ENCODE measurements at places on chromosomes 2 and 18.

GRCh38 chr2:196486146-196486545 is 153.4 kb upstream of the CCDC150 start:
- no peak for DNase-seq

DNA sequence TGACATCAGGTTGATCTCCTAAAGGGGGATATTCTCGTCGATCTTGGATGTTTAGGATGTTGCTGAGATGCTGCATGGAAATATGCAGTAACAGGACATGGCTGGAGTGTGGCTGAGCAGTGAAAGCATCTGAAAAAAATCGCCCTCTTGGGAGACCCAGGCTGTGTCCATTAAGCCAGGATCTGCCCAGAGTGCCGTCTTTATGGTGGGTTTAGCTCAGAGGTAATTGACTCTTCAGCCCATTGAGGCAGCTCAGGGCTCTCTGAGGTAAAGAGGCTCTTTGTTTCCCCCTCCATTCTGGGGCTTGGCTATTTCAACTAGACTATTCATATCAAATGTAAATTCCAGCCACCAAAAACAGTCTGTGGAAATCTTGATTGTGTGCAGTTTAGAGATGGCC is 26.5 kb downstream of the OSBPL6 start:
- DNase-seq = no peak

DNA sequence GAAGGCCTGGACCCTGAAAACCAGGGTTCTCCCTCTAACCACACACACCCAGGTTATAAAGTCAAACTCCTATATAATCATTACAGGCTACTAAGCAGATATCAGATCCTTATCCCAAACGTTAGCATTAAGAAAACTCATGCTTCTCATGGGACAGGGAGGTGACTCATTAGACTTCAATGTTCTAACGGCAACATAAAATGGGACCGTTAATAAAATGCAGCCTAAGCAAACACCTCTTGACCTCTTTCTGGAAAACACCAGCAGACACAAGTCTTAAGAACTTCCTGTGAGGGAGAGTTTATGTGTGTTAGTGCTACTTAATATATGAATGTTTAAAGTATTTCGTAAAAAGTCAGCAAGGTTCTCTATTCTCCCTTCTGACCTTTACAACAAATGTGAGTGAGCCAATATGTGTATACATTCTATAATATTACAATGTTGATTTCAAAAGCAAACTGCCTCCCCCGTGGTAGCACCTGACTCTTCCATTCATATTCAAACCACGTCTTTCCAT is 31.7 kb downstream of the LPIN2 start:
- no peak for DNase-seq

DNA sequence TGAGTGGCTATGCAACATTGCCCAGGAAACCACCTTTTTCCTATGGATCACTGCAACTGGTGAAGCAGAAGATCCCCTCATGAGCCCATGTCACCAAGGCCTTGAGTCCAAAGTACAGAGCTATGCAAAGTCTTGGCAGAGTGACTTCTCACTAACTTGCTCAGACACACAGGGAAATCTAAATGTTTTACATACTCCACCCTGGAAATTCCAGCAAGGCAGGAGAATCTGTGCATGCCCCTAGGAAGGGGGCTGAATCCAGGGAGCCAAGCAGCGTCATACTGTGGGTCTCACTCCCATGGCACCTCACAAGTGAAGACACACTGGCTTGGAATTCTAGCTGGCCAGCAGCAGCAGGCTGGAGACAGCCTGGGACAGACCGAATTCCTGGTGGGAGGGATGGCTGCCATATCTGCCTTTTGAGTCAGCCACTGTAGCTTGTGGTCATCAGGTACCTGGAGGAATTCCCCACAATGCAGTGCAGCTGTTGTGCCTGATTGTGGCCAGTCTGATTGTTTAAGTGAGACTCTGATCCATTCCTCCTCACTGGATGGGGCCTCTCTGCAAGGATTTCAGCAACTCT is 1817.4 kb downstream of the SUCLG1 start:
- no peak for DNase-seq

- no peak for DNase-seq
Observed at GRCh38 chr2:464562-465309, 176.8 kb upstream of the ALKAL2 start.

DNA sequence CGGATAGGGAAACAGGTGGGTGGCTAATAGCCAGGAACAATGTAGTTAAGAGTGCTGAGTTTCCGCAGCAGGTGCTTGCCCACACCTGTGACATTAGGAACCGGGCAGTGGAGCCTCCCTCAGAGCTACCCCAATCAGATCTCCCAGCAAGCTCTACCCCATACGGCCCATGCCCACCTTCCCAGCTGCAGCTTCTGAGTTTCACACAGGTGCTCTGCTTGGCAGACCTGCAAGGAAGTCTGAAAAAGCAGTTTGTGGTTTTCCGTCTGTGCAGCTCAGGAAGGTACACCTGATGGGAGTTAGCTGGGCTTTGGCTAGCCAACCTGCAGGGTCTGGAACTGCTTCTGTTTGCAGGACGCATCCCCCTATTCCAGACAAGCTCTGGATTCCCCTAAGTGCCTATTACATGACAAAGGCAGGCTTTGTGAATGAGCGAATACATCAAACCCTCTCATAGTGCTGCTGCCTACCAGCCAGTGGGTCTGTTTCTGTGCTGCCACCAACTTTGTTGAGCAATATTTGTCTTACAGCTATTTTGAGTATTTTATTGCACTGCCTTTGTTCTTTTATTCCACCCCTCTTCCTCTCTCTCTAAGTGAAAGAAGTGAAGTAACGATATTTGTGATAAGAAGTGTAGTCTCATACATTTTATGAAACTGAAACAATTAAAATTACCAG is 24.7 kb upstream of the CEP68 start:
- DNase-seq = peak; percentile 47

- DNase-seq = no peak
Observed at GRCh38 chr2:171958475-171958874, 36.2 kb downstream of the HAT1 start.

- no peak for DNase-seq
Observed at GRCh38 chr2:205751569-205752031, 69.3 kb downstream of the NRP2 start.

- peak; percentile 40 for DNase-seq
Observed at GRCh38 chr18:32040936-32041335, 22.3 kb downstream of the RNF125 start.

DNA sequence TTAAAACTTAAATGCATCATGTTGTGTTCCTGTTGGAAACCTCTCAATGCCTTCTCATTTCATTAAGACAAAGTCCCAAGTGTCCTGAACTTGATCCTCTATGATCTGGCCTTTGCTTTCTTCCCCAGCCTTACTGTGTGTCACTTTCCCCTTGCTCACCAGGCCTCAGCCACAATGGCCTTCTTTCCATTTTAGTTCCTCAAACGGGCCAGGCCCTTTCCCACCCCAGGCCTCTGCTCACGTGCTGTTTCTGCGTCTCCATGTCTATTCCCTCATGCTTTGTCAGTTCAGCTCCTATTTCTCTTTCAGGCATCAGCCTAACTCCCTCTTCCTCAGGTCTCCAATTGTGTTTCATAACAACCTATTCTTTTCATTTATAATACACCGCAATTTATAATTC is 19.5 kb downstream of the CXCR4 start:
- DNase-seq = no peak

GRCh38 chr2:177550264-177551200 is 158.0 kb downstream of the AGPS start:
- no peak for DNase-seq

DNA sequence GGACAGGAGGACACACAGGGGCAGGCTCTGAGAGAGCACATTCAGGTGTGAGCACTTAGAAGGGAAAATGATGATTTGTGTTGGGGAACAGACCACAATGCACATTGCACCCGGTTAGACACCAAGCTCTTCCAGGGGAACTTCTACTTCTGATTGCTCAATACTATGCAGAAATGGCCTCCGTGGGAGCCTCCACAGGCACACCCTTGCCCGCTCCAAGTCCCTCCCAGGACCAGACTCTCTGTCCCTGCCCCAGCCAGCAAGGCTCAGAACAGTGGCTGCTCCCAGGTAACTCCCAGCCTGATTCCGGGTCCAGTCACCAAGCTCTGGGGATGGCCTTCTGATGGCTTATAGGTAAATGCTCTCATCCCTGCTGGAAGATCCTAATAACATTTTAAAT is 56.2 kb downstream of the BCL2L11 start:
- DNase-seq = no peak

GRCh38 chr18:39972521-39972920 is 1982.5 kb upstream of the PIK3C3 start:
- DNase-seq = no peak

DNA sequence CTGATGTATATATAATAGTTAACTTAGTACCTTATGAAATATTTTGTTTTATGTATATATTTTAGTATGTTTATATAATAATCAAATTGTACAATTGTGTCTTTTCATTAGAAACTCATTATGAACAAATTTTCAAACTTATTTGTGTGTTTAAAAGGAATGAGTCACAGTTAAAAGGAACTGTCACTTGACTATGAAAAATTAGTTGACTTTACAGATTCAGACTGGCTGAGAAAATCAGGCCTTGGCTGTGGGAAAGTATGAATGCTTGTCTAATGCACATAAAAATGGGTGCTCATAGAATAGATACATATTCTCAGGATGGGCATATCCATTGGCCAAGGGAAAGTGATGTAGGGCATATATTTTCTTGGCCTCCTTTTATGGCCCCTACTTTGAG is 576.8 kb downstream of the SATB2 start:
- DNase-seq = no peak

DNA sequence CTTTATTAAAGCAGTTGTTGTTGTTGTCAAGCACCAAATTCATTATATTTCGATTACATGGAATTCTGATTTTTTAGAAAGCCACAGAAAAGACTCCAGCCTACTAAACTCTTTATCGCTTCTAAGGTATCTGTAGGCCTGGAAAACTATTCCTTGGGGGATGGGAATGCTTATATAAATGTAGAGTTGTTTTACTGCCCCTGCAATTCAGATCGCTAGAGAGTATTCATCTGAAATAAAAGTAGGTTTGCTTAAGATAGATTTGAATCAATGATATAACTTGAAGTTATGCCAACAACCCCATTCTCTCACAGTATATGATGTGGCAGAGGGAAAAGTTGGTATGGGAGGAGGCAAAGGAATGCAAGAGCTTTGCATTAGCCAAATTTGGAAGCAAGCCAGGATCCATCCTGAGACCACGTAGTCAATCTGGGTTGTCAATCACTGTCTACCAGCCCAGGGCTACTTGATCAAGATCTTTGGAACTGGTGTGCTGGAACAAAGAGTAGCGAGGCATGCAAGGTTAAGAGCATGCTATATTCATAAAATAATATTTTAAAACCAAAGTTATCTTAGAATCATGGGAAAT is 95.9 kb downstream of the LYPD6B start:
- no peak for DNase-seq

- DNase-seq = no peak
Observed at GRCh38 chr2:37417321-37417720, 72.9 kb downstream of the QPCT start.

DNA sequence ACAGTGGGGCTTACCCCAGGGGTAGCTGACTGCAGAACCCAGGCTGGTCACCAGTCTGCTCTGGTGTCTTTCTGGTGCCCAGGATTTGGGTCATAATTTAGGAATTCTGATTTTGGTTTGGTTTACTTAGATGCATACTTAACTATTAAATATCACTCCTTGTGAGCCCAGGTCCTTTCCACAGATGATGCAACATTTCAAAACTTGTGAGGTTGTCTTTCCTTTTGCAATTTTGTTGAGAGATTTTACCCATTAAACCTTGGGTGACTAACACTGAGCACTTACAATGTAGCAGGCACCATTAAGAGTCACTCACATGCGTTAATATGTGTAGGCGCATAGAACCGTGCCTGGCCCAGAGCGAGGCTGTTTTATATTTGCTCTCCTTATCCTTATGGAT is 61.8 kb upstream of the RPL31 start:
- DNase-seq = no peak

DNA sequence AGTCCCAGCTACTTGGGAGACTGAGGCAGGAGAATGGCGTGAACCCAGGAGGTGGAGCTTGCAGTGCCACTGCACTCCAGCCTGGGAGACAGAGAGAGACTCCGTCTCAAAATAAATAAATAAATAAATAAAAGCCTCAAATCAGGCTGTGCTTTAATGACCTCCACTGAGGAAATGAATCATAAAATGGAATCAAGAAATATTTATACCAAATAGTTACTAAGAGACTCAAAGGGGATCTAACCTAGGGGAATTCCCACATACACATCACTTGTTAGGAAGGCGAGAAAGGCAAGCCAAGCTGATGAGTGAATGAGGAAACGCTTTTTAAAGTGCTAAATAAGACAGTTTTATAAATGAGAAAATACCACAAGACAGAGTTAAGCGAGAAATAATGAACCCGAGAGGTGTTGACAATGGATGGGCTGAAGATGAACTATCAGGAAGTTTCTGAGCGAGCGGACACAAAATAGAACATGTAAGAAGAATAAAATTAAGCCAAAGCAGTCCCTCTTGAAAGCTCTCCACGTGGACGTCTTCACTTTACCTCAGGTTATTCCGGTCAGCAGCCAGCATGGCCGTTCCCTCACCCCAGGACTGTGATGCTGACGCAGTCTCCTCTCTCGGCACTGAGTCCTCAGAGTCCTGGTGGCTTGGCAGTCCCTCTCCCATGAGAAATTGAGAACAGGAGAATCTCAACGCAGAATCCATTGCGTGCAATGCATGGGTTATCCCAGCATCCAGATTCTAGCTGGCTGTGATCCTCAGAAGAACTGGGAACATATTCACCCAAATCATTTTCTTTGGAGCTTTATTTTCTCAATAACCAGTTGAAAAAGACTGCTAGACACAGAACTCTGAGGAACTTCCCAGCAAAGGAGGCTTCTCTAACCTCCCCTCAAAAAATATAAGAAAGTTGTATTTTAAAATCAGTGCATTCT is 22.3 kb downstream of the PXDN start:
- DNase-seq = no peak

DNA sequence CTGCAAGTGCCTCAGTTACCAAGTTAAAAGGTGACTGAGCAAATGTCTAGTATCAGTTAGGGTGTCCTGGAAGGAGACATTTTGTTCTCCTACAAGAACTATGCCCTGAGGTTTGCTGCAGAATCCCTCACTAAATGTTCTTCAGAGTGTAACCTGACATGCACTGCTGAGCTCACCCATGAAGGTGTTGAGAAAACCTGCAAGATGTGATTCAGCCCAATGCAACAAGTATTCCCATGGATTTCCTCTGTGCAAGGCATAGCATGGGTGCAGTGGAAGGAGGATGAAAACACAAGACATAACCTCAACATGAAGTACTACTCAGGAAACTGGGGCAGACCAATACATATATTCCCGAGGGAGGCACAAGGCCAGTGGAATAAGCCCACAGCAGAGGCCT is 15.4 kb upstream of the UGT1A8 start:
- no peak for DNase-seq

DNA sequence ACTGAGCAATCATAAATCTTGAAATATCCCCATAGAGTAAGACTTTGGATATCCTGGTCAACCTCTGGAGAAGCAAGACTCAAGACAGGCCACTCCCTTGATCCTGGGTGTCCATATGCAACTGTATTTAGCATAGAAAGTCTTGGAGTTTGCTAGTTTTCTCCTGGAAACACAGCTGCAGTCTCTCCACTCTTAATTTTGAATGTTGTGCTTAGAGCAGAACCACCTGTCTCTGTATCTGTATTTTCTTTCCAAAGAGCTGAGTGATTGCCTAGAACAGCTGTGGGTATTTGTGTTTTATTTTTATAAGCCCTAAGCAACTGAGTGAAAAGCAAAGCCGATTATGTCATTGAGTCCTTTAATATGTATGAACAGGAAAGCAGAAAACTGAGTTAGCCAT is 64.1 kb upstream of the ADAM23 start:
- no peak for DNase-seq
